Urothelium cell line (cell line): ENCODE measurements at places on chromosomes 1 and 21.

GRCh38 chr1:55071477-55071876, 32.1 kb downstream of the PCSK9 start:
- peak; percentile 59 for DNase-seq

DNA sequence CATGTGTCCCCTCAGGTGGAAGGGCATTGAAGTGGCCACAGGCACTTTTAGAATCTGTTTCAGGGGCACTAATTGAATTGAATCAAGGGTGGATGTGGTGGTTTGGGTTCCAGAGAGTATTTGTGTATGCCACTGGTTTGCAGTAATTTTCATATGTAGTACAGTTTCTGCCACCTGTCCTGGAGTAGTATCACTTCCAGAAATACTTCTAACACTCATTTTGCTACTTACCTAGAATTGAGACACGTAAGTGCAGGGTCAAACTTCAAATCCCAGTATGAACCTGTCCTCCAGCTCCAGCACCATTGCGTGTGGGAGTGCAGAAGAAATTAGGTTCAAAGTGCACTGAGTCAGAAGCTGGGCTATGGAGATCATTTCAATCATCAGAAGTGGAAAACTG, 26.8 kb downstream of the RSPH1 start:
- no peak for DNase-seq

DNA sequence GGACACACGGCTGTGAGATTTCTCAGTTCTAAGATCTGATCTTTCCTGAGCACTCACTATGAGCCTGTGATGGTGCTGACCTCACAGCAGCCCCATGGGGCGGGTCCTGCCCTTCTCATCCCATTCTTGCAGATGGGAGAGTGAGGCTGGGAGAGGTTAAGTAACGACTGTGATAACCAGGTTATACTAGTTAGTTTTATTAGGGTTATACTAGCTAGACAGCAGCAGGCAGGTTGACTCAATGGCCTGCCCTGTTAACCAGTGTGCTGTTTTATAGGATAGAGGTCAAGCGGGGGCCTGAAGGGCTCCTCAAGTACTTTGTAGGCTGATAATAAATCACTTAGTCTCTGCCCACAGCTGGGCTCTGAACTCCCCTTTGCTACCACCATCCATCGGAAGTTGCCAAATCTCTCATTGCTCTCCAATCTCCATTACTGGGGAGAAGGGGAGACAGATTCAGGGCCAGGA, 4.8 kb downstream of the CNTN2 start:
- no peak for DNase-seq

DNA sequence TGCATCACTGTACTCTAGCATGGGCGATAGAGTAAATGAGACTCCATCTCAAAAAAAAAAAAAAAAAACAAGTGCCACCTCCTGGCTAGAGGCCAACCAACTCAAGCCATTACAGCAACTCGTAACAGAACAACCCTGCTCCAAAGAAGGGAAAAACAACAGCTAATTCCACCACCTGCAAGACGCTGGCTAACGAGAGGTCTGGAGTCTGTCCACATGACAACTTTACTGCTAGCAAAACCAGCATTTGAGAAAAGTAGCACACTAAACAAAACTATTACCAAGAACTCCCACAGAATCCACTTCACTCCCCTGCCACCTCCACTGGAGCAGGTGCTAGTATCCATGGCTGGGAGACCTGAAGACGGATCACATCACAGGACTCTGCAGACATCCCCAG, 24.1 kb upstream of the EGLN1 start:
- DNase-seq, result no peak

DNA sequence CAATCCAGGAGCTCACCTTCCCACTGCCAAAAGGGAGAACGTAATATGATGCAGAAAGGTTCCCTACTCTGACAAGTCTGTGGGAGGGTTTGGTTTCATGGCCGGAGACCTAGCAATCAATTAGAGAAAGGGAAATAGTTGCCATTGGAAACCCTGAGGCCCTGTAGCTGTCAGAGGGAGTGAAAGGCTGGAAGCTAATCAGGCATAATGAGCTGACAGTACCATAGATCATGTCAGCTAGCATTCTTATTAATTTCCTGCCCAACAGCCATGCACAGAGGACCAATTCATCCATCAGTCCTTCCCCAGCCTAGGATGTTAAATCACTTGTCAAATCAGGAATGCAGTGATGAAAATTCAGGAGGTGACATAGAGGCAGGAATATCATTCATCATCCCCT, 527.3 kb downstream of the PLPP3 start:
- DNase-seq, result no peak

DNA sequence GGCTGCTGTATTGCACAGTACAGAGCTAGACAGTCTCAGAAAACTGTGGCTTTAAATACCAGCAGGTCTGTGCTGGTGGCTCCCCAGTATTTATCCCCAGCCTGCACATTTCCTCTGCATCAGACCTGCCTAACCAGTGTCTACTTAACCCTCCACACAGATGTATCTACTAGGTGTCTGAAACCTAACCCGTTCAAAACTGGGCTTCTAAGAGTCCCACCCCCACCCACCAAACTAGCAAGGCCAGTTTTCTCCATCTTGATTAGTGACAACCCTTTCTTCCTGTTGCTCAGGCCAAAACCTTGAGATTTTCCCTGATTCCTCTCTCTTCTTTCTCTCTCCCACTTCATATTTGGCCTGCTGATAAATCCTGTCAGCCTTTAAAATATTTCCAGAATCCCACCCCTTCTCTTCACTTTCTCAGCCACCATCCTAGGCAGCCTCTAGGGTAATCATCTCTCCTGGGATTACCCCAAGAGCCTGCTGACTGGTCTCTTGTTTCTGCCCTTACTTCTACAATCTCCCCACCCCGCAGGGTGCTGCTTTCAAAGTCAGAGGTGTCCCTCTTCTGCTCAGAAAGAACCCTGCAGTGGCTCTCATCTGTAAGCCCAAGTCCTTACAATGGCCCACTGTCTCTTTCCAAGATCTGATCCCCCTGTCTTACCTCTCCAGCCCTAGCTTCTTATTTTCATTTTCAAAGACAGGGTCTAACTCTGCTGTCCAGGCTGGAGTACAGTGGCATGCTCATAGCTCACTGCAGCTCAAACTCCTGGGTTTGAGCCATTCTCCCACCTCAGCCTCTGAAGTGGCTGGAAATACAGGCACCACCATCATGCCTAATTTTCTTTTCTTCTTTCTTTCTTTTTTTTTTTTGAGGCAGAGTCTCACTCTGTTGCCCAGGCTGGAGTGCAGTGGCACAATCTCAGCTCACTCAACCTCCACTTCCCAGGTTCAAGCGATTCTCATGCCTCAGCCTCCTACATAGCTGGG, 45.2 kb downstream of the H3-3A start:
- no peak for DNase-seq

GRCh38 chr1:36872126-36872754, 162.1 kb downstream of the GRIK3 start:
- DNase-seq, result no peak

DNA sequence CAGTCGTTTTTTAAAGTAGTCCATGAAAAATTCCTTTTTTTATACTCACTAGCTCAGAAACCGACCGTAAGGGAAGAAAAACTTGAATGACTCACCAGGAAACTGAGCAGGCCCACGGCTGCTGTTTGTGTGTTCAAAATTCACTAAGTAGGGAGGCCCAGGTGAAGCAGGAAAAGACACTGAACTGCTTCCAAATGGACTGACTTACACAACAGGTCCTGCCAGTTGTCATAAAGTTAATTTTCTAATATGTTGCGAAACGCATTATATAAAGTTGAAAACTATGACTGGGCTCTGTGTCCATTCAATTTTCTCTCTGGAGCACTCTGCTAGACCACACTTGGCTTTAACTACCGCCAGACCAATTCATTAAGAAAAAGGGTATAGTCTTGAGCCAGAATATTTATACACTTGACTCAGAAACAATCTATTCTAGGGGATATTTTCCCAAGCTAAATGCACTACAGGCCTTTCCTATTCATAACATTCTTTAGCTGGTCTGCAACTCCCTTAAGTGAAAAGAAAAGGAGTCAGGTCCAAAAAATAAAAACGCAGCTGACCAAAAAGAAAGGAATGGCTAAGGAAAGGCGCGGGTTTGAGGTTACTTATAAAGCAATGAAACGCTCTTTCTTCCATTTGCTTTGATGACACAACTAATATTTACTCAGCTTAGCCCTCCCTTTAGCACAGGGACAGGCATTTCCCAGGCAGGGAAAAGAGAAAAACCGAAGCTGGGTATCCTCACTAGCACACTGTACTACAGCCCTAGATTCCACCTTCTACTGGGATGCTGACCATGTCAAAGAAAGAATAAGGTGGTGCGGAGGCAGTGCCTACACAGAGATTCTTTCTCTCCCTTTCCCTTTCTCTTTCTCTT, 306.3 kb upstream of the ESRRG start:
- DNase-seq, result peak; percentile 47

GRCh38 chr1:199804526-199804925, 223.0 kb upstream of the NR5A2 start:
- no peak for DNase-seq

GRCh38 chr1:5746611-5747425, 245.4 kb downstream of the NPHP4 start:
- DNase-seq, result no peak

DNA sequence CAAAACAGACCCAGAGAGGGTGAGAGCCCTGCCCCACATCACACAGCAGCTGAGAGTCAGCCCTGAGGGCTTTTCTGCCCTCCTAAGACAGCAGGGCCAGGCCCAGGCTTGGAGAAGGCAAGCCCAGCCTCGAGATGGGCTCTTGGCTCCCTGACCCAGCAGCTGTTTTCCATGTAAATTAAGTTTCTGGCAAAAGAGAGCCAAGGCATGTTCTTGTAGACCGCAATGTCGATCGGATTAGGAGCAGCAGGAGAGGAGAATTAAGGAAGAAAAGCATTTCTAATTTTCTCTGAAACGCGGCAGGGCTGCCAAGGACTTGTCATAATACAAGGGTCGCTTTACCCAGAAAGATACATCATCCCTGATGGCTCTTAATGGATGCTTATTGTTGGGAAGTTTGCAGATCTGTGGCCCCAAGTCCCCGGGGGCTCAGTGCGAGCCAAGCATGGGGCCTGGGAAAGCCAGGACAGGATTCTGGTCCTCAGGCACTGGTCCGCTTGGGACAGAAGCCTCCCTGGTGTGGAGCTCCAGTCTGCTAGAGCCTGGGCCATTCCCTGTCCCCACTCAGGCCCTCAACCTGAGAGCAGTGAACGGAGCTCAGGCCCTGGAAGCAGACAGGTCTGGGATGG, 62.8 kb downstream of the DMRTB1 start:
- no peak for DNase-seq

DNA sequence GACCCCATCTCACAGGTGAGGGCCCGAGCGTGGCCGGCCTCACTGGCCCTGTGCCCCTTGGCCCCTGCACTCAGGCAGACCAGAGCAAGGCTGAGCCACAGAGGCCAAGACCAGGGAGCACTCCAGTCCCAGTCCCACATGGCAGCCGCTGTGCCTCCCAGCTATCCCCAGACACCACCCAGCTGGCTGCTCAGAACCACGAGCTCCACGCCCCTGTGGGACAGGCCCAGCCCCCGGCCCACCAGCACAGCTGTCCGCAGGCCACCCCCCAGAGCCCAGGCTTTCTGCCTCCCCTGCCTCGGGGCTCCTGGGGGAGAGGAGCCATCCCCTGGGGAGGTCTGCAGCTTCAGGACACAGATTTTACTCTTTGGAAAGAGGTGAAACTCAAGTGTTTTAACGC, 9.1 kb upstream of the C1QTNF12 start:
- no peak for DNase-seq

DNA sequence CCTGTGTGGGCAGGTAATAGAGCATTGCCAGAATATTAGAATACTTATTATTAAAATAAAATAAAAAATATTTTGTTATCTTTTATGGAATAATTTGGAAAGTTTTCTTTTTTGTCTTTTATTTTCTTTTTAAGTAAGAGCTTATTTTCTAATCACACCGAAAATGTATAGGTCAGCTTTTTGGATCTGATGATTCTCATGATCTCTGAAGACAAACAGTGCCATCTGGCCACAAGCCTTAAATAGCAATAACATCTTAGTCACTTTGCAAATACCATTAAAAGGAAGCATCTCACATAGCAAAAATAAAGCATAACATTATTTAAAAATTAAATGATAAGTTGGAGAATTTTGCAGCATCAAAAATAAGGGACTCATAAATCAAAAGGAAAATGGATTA, 213.8 kb downstream of the PLA2G4A start:
- DNase-seq, result no peak

- peak; percentile 84 for DNase-seq
Measured at GRCh38 chr1:29698033-29698432, 461.7 kb downstream of the PTPRU start.

- DNase-seq, result peak; percentile 21
Measured at GRCh38 chr1:30649321-30649991, 73.9 kb downstream of the MATN1 start.

- peak; percentile 42 for DNase-seq
Measured at GRCh38 chr1:165851034-165851658, 23.7 kb downstream of the UCK2 start.

DNA sequence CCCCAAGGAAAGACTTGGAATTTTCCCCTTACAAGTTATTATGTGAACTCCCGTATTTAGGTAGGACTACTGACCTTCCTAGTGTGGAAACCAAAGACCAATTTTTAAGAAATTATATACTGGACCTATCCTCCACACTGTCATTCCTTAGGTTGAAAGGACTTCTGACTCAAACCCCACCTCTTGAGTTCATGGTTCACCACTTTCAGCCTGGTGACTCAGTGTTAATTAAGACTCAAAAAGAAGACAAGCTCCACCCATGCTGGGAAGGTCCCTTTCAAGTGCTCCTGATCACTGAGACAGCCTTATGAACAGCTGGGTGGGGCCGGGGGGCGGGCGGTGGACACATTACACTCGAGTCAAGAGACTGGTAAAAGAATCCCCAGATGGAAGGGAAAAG, 113.2 kb downstream of the LRRC53 start:
- DNase-seq, result no peak

- no peak for DNase-seq
Measured at GRCh38 chr1:67214420-67215174, 48.3 kb downstream of the IL23R start.

GRCh38 chr21:38989379-38989744, 183.6 kb downstream of the ETS2 start:
- no peak for DNase-seq

DNA sequence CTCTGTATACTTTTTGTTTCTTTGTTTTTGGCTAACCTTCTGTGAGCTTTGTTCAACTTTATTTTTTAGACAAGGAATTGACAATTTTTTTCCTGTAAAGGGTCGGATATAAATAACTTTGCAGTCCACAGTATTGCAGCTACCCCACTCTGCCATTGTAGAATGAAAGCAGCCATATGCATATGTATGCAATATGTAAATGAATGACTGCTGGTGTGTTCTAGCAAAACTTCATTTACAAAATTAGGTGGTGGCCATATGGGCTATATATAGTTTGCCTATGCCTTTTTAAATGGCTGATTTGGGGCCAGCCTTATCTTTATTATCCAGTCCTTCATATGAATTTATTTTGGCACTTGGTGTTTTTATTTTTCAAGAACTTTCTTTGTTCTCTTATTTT, 18.0 kb upstream of the SNRPE start:
- no peak for DNase-seq

GRCh38 chr1:21614419-21615115, 54.6 kb downstream of the RAP1GAP start:
- no peak for DNase-seq

- no peak for DNase-seq
Measured at GRCh38 chr1:18632218-18632588, 1.6 kb downstream of the PAX7 start.

GRCh38 chr21:32112195-32112594, 166.7 kb downstream of the MIS18A start:
- no peak for DNase-seq
